Motor neuron (in vitro differentiated cells): ENCODE measurements at places on chromosomes 1 and 21.

- ATAC-seq, result no peak
Measured at GRCh38 chr1:99557546-99558202, 88.2 kb upstream of the PALMD start.

DNA sequence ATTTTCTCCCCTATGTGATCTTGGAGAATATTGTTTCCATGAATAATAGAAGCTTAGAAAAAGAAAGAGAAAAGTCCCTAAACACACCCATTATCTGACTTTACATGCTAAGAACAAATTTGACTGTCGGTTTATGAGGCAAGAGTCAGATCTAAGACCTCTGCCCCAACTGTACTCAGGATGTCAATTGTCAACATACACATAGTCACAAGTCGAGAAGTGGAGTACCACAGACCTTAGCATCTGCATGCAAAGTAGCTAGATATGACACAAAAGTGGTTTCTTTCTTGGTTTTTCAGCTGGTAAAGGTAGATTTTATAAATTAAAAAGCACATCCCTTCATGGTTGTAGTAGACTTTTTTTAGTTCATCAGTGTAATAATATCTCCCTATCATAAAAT is 97.2 kb upstream of the DPYD start:
- ATAC-seq, result no peak

- ATAC-seq, result no peak
Measured at GRCh38 chr1:206558794-206559671, 51.7 kb downstream of the RASSF5 start.

DNA sequence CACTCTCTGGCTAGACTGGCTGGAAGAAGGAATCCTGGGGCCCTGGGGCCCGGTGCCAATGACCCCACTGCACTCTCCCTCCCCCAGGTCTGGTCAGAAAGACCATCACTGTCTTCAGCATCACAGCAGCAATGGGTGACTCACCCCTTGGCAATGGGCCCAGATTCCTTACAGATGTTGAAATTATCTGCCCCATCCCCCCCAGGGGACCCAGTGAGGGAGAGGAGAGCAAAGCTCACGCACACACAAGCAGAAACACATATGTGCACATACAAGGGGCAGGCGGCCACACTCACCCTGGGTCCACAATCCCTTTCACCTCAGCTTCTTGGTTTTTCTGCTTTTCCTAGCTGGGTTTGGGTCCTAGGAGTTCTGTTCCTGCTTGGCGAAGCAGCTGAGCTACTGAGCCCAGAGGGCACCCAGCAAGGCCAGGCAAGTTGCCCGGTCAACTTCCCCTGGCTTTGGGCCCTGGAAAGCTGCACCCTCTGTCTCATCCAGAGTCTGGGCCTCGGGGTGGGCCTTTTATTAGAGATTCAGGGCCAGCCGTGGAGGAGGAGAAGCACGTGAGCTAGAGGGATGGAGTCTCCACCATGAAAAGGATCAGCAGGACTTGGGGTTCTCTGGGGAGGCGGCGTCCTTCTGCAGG is 2.6 kb downstream of the COL16A1 start:
- peak; percentile 41 for ATAC-seq

DNA sequence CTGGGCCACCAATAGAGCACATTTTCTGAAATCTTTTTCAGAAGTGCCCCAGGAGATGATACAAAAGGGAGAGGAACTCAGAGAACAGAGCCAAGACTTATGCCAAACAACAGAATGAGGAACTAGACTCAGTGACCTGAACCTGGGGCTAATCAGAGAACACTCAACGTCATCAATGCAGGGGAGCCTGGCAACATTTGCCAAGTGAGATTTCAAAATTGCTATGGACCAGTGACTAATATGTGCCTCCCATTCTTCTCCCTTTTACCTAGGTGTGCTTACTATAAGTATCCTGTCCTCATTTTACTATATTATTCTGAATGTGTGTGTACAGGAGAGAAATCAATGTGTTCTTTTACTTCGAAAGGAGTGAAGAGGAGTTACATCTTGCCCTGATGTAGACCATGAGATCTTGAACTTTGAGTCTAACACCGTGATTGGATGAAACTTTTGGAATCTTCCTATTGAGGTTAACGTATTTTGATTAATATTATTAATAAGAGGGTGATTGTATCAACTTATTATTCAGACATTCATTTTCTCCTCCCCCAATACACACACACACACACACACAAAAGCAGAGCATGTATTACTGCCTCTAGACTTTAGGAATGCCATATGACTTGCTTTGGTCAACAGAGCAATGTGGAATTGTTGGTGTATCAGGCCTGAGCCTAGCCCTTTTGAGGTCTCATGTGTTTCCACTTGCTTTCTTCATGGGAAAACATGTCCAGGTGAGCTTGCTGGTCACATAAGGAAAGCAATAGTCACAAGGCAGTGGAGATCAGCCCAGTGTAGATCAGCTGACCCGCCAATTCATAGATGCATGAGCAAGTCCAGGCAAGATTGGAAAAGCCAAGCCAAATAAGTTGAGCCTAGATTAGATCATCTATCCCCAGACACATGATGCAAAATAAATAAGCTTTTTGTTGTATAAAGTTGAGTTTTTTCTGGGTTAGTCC is 80.3 kb upstream of the ETS2 start:
- ATAC-seq, result no peak

- ATAC-seq, result no peak
Measured at GRCh38 chr1:231847612-231848397, 221.2 kb downstream of the DISC1 start.

DNA sequence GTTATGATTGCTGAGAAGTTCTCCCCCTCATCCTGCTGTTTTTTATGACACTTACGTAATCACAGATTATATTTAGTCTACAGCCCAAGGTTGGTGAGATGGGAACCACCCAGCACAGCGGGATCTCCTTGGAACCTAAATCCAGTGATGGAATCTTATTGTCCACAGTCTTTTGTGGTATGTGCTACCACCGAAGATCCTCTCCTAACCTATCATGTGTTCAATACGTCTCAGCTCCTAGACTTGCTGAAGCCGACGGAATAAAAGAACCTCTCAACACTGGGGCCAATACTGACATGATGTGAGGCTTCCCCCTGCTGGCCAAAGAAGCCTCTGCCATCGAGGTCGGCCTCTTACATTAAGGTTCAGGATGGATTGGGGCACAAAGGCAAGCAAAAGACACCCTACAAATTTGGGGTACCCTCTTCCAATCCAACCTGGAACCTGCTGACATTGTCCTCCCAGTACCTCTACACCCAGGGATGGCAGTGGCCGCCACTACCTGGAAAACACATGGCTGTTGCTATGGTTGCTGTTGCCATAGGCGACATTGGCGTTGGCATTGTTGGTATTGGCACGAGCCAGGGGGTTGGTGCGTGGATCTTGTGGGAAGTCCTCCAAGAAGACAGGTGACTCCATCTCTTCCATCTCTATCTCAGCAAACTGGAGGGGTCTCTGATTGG is 19.4 kb upstream of the KIF21B start:
- peak; percentile 42 for ATAC-seq

DNA sequence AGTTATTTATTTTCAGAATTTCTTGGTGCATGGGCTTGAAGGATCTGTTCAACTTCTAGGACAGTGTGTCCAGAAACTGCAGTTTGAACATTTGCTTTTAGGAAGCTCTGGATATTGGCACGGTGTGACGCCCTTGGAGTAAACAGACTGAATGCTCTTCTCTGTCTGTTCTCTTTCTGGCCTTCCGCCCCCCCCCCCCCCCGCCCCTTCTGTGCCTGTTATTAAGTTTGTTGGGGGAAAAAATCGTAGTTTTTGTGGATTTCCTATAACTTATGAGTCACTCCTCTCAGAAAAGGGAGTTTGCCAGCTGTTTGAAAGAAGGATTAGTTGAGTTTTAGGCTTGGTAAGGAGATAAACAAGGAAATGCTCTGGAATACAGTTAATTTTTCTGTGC is 1.2 kb downstream of the KCTD3 start:
- no peak for ATAC-seq

DNA sequence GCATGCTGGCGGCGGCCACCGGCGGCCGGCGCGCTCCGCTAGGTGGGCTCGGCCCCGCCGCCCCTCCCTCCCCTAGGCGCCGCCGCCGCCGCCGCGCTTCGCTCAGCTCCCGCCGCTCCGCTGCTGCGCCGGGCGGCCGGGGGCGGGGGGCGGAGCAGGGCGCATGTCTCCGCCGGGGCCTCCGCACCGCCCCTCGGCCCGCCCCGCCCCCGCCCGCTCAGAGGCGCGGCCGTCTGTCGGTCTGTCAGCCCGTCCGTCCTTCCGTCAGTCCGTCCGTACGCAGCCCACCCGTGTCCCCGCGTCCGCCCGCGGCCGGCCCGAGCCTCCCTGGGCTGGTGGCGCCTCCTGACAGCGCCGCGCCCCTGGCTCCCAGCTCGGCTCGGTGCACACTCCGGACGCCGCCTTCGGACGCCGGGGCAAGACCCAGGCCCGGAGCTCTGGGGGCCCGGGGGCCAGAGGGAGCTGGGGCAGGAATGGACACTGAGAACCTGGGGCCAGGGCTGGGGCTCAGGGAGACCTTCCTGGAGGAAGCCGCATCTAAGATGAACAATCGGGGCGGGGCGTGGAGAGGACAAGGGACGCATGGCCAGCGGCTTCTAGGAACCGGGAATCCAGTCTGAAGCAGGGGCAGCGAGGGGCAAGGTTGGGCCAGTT is at the start of gene GPR153:
GPR153 (minus strand) TSS at position 138 of the 654 bp plus-strand sequence. CDS start 6,193 bp downstream, outside the sequence.
- peak; percentile 39 for ATAC-seq

GRCh38 chr1:42777852-42778251 is 6.9 kb upstream of the TMEM269 start:
- peak; percentile 83 for ATAC-seq

GRCh38 chr1:55287723-55288122 is 72.6 kb upstream of the USP24 start:
- ATAC-seq, result no peak

- ATAC-seq, result peak; percentile 65
Measured at GRCh38 chr1:178066296-178066907, 27.5 kb upstream of the RASAL2 start.

DNA sequence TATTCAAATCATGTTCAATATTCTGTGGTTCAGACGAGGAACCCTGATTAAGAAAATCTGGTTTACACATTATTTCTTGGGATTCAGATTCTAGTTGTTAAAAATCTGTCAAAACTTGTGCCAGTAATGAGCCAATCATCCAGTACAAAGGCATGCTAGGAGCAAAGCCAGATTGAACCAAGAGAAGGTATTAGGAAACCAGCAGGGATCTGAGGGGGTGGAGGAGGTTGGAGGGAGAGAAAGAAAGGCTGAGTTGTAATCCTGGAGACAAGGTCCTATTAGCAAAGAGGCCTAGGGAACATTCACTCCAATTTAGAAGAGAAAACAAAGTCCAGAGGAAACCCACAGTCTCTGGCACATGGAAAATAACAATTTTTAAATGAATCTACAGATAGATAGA is 352.9 kb downstream of the LTN1 start:
- no peak for ATAC-seq

GRCh38 chr1:202568826-202569225 is 141.4 kb downstream of the SYT2 start:
- no peak for ATAC-seq

GRCh38 chr1:56081173-56081572 is 498.2 kb downstream of the PLPP3 start:
- ATAC-seq, result no peak

DNA sequence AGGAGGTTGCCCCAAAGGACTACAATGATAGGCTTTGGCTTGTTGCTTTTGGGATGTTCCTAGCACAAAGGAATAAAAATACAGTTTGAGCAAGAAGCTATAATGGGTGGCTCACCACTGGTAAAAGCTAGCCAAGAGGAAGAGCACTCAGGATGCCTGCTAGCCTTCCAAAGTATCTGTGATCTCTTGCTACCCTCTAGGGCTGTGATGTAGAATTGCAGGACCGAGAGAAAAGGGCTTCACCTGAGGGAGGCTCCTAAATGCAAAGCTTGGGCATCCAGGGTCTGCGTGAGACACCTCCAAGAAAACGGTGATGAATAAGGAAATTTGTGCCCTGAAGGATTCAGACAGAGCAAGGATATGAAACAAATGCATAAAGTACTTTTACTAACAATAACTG is 17.7 kb downstream of the IVL start:
- ATAC-seq, result peak; percentile 66

DNA sequence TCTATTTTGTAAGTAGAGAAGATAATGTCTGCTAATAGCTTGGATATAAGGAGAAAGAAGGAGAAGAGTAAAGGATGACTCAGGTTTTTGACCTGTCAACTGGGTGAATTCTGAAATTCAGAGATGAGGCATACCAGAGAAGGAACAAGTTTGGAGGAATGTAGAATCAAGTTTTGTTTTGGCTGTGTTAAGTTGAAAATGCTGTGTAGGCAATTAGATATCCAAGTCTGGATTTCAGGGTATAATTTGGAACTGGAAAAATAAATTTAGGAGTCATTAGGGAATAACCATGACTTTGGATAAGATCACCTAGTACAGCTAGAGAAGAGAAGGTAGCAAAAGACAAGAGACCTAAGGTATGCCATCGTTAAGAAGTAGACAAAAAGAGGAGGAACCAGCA is 22.4 kb upstream of the GNG4 start:
- no peak for ATAC-seq

- no peak for ATAC-seq
Measured at GRCh38 chr1:226051365-226051764, 11.2 kb upstream of the H3-3A start.

- no peak for ATAC-seq
Measured at GRCh38 chr1:56539520-56539931, 39.8 kb downstream of the PLPP3 start.

- ATAC-seq, result no peak
Measured at GRCh38 chr21:32332463-32332951, 33.9 kb downstream of the MRAP start.

- ATAC-seq, result no peak
Measured at GRCh38 chr1:113399062-113399583, 8.8 kb downstream of the MAGI3 start.

DNA sequence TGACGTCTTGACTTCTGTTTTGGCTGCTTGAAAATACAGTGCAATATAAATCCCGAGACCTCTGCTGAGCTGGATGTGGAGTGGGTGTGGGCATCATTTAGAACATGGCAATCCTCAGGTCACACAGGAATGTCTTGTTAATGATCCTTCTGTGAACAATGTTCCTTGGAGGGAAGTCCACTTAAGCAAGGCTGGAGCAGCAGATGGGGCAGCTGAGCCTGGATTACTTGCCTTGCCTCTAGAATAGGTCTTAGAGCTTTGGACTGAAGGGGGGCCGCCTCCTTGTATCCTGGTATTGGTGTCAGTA is 926 bp upstream of the SCMH1 start:
- no peak for ATAC-seq
